WERI-Rb-1 (cell line): ENCODE measurements at places on chromosomes 3 and 15.
A peak's percentile ranks its signal among the peaks of the same experiment; 100 is the strongest.

GRCh38 chr3:72155391-72156064 is 370.6 kb upstream of the PROK2 start:
- no peak for DNase-seq

DNA sequence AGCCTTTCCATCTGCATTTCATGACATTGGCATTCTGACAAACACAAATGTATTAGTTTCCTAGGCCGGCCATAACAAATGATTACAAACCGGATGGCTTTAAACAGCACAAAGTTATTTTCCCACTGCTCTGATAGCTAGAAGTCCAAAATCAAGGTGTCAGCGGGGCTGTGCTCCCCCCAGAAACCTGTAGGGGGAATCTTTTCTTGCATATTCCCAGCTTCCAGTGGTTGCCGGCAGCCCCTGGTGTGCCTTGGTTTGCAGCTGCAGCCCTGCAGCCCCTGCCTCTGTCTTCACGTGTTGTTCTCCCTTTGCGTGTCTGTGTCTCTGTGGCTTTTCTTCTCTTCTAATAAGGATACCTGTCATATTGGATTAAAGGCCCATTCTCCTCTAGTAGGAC is 79.0 kb upstream of the CDV3 start:
- DNase-seq, result peak; percentile 56

- no peak for DNase-seq
Measured at GRCh38 chr3:100160521-100160920, 46.2 kb upstream of the FILIP1L start.

DNA sequence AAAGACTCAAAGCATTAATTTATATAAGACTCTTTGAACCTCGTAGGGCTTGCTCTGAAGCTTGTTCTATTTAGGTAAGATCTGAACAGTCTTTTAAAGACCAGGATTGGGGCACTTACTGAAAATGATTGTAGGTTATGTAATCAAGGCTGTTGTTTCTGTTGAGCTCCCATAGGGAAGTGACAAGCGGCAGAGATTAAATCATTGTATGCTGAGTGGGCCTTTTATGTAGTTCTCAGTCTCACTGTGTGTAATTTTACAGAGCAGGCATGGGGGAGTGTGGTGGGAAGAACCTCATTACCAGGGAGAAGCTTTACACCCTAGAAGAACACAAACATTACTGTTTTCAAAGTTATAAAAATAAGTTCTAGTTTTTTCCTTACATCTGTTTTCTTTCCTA is 160.0 kb upstream of the SNTN start:
- DNase-seq, result no peak

DNA sequence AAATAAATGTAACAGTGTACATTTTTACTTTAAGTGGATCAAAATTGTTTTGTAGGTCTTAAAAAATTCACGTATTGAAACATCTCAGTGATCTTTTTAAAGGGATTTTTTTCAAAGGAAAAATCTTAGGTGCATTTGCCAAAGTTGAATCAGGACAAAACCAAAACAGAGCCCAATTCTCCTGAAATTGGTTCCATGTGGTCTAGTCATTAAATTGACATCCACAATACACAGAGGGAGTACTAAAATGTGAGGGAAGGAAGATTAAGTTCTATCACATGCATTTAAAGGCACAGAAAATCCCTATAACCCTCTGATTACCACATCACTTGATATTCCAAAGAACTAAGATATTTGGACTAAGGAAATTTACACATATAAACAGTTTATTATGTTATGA is 39.3 kb upstream of the HDC start:
- no peak for DNase-seq

GRCh38 chr3:29291260-29291981 is 10.6 kb downstream of the RBMS3 start:
- DNase-seq, result no peak

- no peak for DNase-seq
Measured at GRCh38 chr3:60056404-60056803, 1006.6 kb upstream of the CFAP20DC start.

GRCh38 chr15:75164625-75165350 is 36.9 kb upstream of the C15orf39 start:
- no peak for DNase-seq

GRCh38 chr3:103055021-103055520 is 620.3 kb downstream of the ZPLD1 start:
- DNase-seq, result peak; percentile 28

GRCh38 chr3:66604481-66604880 is 103.7 kb upstream of the LRIG1 start:
- DNase-seq, result no peak

DNA sequence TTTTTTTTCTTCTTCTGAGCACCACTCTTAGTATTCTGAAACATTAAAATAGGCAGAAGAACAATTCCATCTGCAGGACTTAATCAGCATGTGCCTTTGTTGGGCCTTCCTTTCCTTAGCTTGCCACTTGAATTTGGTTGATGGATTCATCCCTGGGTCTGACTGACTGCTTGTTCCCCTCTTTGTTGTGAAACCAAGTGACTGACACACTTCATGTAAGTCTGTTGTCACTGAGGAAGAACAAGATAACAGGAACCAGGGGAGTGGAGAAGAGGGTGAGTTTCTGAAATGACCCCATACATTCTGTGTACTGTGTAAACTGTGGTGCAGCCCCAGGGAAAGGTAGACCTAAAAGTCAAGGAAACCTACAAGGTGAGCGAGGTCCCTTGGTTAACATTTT is 188.7 kb upstream of the TBC1D5 start:
- DNase-seq, result no peak

- no peak for DNase-seq
Measured at GRCh38 chr3:115652738-115653137, 29.4 kb downstream of the GAP43 start.

DNA sequence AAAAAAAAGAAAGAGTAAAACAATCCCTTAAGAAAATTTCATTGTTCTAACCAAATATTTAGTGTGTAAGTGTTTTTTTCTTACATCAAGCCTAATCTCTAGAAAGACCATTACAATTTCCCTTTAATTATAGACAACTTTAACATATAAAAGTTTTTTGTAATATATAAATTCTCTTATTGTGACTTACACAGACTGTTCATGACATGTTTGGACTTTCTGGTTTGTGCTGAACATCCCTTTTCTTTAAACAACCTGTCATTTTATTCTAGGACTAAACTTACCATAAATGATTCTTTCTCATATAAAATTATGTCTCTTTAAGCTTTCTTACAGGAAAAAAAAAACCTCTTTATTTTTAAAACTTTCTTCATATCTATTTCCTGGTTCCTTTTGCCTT is 13.0 kb upstream of the BTLA start:
- no peak for DNase-seq

- no peak for DNase-seq
Measured at GRCh38 chr3:6444888-6445658, 415.8 kb upstream of the GRM7 start.

- DNase-seq, result no peak
Measured at GRCh38 chr3:141959589-141960554, 83.4 kb downstream of the ATP1B3 start.

GRCh38 chr3:187747506-187747905 is 2.2 kb upstream of the BCL6 start:
- DNase-seq, result no peak

GRCh38 chr3:15290736-15291135 is 41.6 kb downstream of the SH3BP5 start:
- DNase-seq, result no peak

DNA sequence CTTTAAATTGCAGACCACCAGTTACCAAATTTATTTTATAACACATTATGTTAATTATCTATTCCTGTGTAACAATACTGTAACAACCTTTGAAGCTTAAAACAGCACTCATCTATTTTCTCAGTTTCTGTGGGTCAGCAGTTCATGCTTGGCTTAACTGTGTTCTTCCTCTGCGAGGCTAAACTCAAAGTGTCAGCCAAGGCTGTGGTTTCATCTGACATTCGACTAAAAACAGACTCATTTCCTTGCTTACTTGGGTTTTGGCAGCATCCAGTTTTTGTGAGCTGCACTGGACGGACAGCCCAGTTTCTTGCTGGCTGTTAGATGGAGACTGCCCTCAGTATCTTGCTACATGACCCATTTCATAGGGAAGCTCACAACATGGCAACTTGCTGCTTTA is 247.3 kb upstream of the KCNH8 start:
- no peak for DNase-seq

- no peak for DNase-seq
Measured at GRCh38 chr15:46413799-46414198, 779.0 kb downstream of the SQOR start.
